Fibroblast of skin of left quadriceps (primary cell): ENCODE measurements at places on chromosomes 1 and 21.

GRCh38 chr1:171850651-171851350, 9.5 kb downstream of the DNM3 start:
- no peak for DNase-seq

GRCh38 chr1:38231941-38232340, 185.3 kb upstream of the POU3F1 start:
- DNase-seq = no peak

DNA sequence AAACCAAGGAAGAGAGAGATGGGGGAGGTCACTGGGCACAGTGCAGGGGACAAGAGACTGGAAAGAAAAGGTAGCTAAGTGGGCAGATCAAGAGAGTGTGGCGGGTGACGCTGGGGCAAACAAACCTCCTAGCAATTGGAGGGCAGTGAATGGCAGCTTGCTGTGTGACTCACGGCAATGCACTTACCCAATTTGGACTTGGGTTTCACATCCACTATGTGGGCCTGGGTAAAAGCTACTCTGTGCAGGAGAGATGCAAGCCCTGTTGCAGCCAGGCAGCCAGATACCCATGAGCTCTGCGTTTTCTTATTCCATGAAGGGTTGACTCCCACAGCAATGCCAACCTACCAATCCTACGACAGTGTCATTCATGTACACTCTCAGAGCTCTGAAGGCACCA, 9.5 kb downstream of the PLXNA2 start:
- DNase-seq = no peak

- no peak for DNase-seq
Observed at GRCh38 chr1:8247811-8248436, 70.0 kb upstream of the SLC45A1 start.

DNA sequence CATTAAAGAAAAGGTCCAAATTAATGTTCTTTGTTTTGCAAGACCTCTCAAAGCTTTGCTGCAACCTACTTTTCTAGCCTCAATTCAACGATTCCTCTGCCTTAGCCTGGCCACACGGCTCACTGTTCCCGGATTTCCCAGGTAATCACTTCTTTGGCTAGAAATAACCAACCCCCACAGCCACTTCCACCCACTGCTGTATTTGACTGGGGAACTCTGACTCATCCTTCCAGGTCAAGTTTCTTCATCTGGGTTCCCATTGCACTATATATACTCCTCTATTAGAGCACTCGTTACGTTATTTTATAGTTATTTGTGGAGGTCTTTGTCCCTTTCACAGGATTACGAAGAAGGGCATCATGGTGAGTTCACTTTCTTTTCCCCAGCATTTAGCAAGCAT, 185.9 kb downstream of the CACNA1E start:
- DNase-seq = no peak

- no peak for DNase-seq
Observed at GRCh38 chr1:180611016-180611930, 20.5 kb upstream of the XPR1 start.

DNA sequence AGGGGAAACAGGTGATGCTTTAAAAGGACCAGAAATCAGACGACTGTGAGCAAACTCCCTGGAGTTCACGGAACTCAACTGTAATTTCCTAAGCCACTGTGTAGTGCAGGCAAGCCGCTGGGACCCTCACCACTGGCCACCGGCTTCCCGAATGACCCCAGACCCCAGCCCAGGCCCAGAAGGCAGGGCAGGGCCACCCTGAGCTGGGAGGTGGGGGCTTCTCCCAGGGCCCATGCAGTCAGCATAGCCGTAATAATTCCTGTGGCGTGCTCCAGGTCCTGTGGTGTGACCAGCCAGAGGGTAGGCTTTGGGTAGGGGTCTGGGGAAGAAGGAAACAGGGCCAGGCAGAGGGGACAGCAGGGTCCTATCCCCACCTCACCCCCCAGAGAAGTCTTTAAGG, 3.5 kb upstream of the ARF1 start:
- no peak for DNase-seq

DNA sequence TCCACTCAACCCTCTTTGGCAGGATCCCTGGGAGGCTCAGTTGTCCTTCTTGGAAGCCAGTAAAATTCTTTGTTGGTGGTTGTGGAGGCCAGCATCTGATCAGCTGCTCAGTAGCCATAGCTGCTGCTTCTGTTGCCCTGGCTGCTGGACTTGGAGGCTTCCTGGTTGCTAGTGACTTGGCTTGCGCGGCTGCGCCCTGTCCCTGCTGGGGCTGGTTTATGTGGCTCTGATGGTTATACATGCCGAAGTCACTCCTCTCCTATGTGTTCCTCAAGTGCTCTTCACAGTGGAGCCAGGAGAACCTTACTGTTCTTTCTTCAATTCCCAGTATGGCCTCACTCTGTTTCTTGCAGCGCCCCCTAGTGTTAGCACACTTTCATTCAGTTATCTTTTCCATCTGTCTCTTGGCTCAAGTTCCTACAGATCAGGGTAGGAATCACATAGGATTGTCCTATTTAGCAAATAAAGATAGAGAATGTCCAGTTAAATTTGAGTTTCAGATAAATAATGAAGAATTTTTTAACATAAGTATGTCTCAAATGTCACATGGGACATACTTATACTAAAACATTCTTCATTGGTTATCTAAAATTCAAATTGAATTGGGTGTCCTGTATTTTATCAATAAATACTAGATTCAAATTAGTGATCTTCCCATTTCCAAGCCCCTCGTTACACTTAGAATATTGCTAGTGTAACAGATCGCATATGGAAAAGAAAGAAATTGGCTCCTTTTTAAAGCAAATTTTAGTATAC, 176.5 kb downstream of the TGFB2 start:
- DNase-seq = no peak

GRCh38 chr1:21921100-21921875, 15.8 kb downstream of the HSPG2 start:
- DNase-seq = no peak

DNA sequence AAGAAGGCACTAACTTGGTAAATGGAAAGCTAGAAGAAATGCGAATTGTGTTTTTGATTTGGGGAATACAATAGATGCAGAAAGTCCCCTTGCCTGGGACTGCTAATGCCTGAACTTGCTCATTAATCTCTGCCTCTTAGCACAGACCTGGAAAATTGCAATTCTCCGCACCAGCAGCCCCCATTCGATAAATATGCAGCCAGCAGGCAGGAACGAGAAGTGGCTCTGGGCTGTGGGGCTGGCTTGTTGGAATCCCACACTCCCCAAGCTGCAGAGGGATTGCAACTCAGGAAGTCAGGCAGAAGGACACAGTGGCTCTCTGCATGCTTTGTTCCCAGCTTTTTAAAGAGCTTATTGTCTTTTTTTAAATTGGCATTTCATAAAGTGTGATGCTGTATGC, 51.3 kb downstream of the PCP4 start:
- DNase-seq = no peak

- peak; percentile 71 for DNase-seq
Observed at GRCh38 chr1:117657031-117657430, 51.2 kb downstream of the TENT5C start.

- no peak for DNase-seq
Observed at GRCh38 chr1:27070390-27071048, 57.9 kb upstream of the TENT5B start.

DNA sequence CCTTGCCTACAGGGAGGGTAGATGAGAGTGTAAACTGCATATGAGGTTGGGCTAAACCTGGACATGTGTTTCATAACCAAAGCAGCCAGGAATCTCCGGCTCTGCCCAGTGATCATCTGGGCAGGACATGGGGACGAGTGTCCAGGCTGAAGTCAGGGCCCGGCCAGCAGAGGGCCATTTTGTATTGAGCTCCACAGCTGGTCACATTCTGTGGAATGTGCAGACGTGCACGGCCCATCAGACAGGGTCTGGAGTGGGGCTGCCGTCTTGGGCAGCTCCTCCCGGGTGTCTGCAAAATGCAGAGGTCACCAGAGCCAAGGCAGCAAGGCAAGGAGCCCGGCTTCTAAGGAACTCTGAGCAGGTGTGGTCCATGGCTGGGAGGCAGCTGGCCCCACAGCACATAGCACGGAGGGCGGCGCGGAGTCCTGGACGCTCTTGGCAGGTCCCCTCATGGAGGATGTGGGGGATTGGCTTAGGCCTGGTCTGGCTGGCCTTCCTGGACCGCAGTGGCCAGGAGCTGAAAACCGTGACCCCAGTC, 6.2 kb downstream of the LRRC3 start:
- no peak for DNase-seq

DNA sequence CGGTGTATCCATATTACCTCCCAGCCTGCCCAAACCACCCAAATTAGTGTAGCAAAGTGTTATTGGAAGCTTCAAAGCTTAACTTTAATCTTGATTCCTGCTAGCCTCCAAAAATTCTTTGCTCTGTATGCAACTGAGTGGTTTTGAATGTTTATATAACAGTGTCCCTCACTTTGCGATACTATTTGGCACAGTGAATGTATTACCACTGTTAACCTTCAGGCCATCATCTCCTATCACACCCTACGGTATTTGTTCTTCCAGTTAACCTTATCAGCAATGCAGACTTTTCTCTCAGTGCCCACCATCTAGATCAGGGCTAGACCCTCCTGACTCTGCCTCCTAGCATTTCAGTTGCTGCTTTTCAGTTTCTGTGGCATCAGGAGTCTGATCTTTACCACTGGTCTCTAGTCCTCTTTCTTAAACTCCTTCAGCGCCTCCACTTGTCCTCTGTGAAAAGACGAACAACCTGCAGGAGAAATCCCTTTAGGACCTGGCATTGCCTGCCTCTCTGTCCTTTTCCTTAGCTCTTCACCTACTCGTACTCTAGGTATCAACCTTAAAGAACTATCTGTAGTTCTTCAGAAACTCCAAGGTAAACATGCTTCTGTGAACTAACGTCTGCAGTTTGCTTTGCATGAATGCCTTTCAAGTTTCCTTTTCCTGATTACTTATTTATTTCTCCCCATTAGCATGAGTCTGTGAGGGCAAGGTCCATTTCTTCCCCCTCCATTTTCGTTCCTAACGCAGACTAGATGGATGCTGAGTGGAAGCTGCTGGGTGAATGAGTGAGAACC, 71.7 kb downstream of the SNX7 start:
- no peak for DNase-seq

DNA sequence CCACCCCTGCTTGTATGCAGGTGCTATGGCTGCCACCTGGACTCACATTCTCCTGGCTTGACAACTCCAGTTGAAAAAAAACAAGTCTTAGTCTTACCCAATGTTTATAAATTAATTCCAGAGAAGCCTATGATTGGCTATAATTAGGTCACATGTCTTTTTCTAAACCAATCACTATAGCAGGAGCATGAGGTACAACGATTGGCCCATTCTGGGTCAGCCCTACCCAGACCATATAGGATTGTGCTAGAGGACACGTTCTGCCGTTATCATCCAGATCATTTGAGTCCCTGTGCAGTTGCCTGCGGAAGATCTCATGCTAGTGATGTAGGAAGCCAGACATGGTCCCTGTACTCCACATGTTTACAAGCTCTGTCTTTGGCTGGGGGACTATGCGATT, 41.9 kb upstream of the PARP1 start:
- no peak for DNase-seq

DNA sequence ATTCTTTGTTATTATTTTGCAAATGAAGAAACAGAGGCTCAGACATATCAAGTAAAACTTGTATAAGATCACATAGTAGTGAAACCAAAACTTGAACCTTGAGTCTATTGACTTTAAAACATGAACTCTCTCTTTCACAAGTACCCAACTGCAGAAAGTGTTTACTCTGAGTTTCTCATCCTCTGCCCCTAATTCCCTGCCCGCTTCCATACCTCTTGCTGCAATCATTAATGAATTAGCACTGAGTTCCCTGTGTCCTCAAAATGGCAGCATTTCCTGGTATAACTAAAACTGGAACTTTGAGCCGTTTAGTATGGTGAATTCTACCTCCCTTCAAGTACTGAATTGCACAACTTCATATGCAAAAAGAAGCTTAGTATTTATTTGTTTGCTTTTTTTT, 147.7 kb upstream of the DNAH14 start:
- DNase-seq = no peak

- no peak for DNase-seq
Observed at GRCh38 chr1:38332649-38333310, 286.2 kb upstream of the POU3F1 start.

- no peak for DNase-seq
Observed at GRCh38 chr1:119929643-119930315, 33.5 kb upstream of the ADAM30 start.

GRCh38 chr1:2985694-2986548, 35.3 kb upstream of the ACTRT2 start:
- no peak for DNase-seq

DNA sequence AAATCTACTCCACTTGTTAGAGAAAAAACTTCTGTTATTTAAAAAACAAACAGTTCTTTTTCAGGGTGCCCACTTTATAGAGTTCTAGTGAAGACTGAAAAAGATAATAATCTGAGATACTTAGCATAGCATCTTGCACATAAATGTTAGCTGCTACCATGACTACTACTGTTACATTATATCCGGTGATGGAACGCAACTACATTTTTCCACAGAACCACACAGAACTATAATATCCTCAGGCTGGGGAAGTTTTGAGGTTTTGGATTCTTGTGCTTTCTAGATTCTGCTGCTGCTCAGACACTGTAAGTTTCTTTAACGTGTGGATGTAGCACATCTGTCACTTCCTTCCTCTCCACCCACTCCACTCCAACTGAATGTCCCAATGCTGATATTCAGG, 110.3 kb downstream of the PTPN14 start:
- peak; percentile 77 for DNase-seq

DNA sequence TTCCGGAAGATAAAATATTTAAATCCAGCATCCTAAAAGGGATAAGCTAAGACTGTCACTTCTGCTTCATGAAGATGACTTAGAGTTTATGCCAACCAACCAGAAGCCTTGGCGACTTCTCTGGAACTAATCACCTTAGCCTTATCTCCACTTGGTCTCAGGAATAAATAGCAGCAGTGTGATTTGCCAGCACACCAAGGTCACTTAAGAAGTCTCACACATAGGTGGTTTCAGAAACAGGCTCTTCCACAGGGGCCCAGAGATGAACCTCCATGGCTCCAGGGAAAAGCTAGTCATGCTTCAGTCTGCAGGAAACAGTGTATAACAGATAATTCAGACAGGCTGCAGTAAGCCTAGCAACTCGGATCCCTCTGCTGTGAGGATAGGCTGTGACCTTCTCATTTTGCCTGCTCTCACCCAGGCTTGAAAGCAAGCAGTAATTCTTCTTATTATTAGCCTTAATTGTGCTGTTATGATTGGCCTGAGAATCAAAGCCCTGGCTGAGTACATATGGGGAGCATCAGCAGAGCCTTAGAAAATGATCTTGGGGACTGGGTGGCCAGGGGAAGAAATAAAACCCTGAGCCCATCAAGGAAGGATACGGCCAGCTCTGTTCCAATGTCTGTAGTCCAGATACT, 84.7 kb downstream of the WLS start:
- no peak for DNase-seq
